ENCODE measurements at places on chromosomes 7 and 10.

DNA sequence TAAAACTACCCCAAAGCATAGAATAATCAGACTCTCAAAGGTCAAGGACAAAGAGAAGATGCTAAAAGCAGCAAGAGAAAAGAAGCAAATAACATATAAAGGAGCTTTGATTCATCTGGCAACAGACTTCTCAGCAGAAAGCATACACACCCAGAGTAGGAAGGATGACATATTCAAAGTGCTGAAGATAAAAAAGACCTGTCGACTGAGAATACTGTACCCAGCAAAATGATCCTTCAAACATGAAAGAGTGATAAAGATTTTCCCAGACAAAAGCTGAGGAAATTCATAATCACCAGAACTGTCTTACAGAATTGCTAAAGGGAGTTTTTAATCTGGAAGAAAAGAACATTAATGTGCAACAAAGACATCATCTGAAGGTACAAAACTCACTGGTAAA is 14.9 kb downstream of the KCNK18 start:
- DNase-seq = no peak

- DNase-seq = peak; percentile 72
These were observed 48.3 kb upstream of the FAM171A1 start for GRCh38 chr10:15419279-15419874.

GRCh38 chr10:124648738-124649137 is 95.4 kb downstream of the FAM53B start:
- DNase-seq = no peak

GRCh38 chr7:144057954-144058353 is 9.2 kb downstream of the OR2A5 start:
- DNase-seq = peak; percentile 76

- DNase-seq = no peak
These were observed 104.9 kb upstream of the ZWINT start for GRCh38 chr10:56466005-56466404.

DNA sequence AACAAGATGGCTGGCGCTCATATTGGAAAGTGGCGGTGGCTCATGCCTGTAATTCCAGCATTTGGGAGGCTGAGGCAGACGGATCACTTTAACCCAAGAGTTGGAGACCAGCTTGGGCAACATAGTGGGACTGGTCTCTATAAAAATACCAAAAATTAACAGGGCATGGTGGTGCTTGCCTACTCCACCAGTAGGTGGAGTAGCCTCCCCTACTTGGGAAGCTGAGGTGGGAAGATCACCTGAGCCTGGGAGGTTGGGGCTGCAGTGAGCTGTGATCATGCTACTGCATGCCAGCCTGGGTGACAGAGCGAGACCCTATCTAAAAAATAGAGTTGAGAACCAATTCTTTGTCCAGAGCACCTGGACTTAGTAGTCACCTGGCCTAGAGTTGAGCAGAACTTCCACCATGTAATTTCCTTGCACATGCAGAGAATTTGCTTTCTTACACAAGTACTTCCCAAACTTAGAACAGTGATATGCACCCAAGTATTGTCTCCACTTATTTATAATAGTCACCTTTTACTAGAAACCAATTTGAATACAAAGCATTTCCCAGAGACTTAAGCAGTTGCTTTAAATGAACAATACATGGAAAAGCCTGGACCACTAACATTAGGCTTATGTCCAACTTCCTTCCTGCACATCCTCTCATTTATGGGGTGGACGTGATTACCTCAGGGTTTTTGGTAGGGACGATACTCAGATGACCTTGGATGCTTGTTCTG is 15.9 kb downstream of the LAMB4 start:
- DNase-seq = peak; percentile 27

DNA sequence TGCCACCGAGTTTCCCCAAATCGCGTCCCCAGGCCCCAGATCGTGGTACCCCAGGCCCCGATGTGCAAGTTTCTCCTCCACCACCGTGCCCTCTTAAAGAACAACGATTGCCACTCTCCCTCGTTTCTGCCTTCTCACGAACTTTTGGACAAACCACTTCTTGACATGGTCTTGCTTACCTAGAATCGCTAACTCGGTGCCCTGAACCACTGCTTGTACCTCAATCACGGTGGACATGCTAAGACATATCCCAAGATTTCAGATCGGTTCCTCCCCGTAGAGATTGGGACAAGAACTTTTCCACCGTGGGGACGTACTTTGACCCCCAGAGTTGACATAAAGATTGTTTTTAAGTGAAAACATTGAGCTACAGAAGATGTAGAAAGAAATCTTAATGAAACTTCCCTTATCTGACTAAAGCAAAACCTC is 477 bp upstream of the ZC3HAV1 start:
- DNase-seq = no peak

- DNase-seq = no peak
These were observed 34.6 kb upstream of the PLPP4 start for GRCh38 chr10:120422457-120422856.

GRCh38 chr10:97580421-97581367 is 3.5 kb upstream of the HOGA1 start:
- DNase-seq = no peak

DNA sequence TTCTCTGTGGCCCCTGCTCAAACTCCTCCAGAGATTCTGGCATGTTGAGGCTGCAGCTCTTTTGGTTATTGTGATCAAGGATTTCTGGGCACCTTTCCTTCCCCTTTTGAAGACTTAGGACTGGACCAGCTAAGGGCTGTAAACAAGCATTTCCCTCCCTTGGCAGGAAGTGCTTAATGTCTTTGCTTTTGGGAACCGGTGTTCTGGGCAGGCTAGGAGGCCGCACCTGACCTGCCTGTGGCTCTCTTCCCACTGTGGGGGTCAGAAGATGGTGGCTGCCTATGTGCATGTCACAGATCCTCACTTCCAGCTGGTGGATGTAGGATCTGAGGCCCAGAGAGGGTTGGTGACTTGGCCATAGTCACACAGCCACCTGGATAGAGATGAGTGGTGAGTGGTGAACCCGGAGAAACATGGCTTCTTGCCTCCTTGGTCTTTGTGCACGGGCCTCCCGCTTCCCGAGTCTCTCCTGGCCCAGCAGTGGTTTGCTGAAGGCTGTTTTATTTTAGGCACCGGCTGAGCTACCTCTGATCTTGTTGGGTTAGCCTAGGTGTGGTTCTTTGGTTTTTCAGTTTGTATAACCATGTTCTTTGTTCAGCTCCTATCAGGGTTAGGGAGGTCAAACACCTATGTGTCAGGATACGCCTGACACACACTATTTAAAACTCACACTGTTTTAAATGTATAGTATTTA is 82.0 kb downstream of the GRK5 start:
- DNase-seq = no peak

- DNase-seq = no peak
These were observed 101.7 kb downstream of the AUTS2 start for GRCh38 chr7:69699931-69700330.

DNA sequence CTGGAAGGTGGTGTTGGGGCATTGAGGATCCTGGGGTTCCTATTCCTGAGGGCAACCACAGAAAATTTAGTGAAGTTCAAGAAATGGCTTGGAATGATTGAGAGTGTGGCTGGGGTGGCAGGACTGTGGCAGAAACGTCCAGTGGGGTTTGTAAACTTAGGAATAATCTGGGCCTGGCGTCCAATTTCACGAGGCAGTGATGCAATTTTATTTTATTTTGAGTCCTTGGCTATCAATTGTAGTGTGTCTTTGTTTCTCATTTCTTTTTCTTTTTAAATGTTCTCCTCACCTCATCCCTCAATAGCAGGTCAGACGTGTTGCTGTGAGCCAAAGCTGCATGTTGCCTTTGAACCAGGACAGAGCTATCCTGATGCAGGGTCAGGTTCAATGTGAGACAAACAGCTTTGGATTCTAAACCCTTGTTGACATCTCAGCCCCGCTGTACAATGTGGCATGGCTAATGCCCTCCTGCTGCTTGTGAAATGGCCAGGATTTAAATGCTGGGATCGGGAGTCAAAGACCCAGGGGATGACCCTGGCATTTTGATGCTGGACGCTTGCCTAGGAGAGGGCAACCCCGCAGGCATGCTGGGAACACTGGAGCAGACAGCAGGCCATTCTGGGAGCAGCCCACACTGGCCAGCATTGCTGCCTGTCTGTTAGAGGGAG is 64.8 kb downstream of the RBM20 start:
- DNase-seq = no peak

GRCh38 chr7:138755331-138755747 is 42.5 kb upstream of the TMEM213 start:
- no peak for DNase-seq

DNA sequence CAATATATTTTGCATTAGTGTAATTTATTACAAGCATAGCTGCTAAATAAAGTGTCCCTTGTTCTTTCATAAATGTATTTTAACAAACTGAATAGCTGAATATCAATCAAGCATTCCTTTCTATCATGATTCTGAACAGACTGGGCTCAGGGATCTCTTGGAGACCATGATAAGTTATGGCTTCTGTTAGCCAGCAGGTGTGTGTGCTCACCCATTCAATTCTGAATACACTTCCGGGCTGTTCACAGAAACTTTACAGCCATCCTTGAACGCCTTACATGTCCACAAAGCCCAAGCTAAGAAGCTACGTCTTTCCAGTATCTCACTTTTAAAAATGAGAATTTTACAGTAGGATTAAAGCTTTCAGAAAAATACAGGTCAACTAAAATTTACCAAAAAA is 115.1 kb downstream of the SVIL start:
- DNase-seq = no peak

GRCh38 chr7:139106959-139107358 is 2.6 kb downstream of the ZC3HAV1 start:
- DNase-seq = peak; percentile 70

DNA sequence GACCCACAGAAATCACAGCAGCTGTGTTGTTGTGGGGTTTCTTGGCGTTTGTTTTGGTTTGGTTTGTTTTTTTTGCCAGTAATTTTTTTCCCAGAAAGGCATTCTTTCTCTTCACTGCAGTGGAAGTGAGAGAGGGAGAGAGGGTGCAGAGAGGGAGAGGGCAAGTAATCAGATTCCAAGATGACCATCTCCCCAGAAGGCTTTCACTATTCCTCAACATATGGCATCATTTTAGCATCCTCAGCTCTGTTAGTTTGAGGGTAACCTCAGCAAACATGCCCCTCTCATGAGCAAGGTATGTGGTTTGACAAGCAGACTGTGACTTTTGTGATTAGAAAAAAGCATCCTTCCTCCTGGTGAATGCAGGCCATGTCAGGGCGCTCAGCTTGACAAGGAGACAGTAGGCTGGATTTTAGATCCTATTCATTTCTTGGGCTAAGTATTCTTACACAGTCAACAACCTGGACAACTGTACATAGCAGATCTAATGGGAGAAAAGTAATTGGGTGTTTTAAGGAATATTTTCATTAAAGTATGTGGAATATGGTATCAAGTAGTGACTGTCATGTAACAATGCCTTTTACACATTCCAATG is 86.3 kb upstream of the PIK3CG start:
- DNase-seq = no peak

GRCh38 chr10:43215758-43216455 is 51.0 kb downstream of the RASGEF1A start:
- no peak for DNase-seq

GRCh38 chr7:92200791-92201190 is 21.8 kb upstream of the LRRD1 start:
- no peak for DNase-seq

GRCh38 chr7:116572036-116572435 is 47.2 kb downstream of the CAV1 start:
- DNase-seq = no peak

- peak; percentile 76 for DNase-seq
These were observed 81.2 kb upstream of the UCN3 start for GRCh38 chr10:5283305-5284158.

DNA sequence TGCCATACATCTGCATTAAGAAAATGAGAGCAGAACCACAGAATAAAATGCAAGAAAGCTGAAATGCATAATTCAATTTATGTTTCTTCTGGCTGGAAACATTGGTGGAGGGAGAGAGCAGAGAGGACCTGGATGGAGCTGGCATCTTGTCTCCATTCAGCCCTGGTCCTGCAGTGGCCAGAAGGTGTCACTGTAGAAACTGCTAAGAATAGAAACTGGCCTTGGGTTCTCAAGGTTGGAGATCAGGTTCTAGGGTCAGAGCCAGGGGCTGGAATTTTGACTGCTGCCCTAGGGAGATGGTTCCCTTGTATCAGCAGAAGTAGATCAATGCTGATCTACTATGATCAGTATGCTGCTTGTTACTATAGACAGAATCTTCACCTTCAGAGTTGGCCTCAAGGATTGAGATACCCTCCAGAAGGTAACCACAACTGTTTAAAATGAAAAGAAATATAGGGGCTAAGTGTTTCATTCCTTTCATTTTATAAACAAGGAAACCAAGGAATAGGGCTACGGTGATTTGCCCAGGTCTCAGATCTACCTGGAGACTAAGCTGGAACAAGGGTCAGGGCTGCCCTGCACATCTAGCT is 13.1 kb downstream of the TAS2R41 start:
- DNase-seq = no peak

DNA sequence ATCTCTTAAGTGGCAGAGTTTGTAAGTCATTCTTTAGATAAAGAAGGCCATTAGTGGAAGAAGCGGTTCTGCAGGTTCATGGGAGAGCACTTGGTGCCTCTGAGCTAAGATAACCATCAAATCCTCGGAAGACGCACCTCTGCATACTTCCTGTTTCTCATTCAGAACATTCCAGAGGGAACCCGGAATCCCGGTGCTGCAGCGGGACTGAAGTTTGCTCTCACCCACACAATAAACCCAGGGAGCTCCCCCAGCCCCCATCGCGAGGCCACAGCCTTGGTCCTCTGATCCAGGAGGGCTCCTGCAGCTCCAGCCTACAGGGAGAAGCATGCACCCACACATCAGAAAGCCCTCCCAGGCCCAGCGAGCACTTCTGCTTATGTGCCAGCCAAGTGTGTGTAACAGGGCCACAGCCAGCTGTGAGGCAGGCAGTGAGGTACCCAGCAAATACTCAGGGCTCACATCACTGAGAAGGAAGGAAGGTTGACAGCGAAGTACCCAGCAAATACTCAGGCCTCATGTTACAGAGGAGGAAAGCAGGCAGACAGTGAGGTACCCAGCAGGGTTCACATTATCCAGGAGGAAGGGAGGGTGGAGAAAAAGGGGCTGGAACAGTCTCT is 142.4 kb downstream of the DIP2C start:
- no peak for DNase-seq

- no peak for DNase-seq
These were observed 13.9 kb upstream of the DNAAF5 start for GRCh38 chr7:712381-713138.

GRCh38 chr7:75690121-75690523 is 48.6 kb downstream of the HIP1 start:
- no peak for DNase-seq

DNA sequence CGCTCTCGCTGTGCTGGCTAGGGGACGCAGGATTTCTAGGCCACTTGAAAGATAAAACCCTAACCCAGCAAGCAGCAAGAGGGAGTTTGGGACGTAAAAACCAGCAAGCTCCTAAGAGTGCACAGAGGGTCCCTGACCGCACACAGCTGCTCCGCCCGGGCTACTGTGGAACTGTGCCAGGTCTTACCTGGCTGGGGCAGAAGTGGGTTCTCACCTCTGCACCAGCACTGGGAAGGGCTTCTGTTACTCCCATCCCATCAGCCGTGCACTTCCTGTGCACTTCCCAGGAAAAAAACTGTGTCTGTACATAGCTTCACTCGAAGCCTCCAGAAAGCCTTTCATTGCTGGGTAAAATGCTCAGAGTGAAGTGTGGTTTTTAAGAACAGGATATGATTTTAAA is 45.9 kb upstream of the PTF1A start:
- no peak for DNase-seq

- DNase-seq = no peak
These were observed 254.8 kb downstream of the INHBA start for GRCh38 chr7:41448104-41448503.
